ENCODE measurements at places on chromosomes 2 and 18.
A peak's percentile ranks its signal among the peaks of the same experiment; 100 is the strongest.

DNA sequence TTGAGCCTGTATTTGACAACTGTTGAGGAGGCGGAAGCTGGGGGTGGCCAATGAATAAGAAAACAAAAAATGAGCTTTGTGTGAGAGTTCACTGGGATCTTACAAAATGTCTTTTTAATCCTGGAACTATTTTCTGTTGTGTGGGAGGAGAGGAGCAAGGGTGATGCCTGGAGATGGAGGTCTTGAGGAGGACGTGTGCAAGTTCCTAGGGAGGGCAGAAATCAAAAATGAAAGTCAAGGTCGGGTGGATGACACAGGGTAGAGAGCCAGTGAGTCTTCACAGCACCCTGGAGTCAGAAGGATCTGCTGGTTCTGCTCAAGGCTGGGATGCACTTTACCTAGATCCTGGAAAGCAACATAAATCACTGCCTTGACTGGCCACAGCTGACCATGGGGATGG is 180.3 kb upstream of the PKDCC start:
- DNase-seq = no peak

DNA sequence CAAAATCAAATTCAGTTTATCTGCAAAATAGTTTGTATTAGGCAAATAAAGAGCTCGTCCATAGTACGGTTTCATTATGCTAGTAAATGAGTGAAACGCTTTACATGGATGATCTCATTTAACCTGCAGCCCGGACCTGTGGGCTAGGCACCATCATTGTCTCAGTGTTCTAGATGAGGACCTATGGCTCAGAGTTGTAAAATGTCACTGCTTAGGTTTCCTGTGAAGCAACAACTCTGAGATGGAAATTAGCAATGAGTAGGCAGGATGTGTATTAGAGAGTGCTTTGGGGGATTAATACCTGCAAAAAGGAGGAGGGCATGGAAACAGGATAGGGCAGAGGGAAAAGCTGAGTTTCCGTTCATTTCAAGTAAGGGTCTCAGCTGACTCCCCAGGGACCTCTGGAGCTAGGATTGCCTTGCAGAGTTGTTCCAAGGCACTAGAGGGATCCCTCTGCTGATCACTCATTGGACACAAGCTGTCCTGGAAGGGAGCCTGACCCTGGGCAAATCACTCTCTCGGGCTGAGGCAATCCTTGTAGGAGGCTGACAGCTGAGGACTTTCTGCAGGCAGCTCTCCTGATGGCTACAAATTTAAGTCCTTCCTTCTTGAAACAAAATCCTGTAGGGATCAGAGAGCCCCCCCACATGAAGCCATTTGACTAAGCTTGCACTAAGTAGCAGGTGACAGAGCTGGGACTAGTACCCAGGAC is 58.8 kb upstream of the SIX2 start:
- DNase-seq = no peak

- DNase-seq = no peak
Observed at GRCh38 chr2:133437492-133437891, 130.8 kb downstream of the NCKAP5 start.

DNA sequence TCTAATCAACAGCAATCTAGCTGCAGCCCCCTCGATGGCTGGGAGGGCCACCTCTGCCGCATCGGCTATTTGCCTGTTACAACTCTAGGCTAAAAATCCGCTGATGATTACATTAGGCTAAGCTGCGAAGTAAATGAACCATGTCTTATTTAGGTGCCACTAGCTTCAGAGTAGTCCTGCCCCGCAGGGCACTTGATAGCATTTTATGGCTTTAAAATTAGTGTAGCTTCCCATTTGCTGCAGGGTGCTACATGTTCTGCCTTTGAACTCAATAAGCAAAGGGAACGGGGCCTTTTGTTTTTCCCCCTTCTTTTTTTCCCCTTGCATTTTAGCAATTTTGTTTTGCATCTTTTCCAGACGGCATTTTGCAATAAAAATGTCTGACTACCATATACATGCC is 270.2 kb downstream of the GBX2 start:
- no peak for DNase-seq

- no peak for DNase-seq
Observed at GRCh38 chr2:236935083-236935482, 150.6 kb upstream of the COPS8 start.

GRCh38 chr18:46696268-46696667 is 39.2 kb upstream of the LOXHD1 start:
- DNase-seq = no peak

DNA sequence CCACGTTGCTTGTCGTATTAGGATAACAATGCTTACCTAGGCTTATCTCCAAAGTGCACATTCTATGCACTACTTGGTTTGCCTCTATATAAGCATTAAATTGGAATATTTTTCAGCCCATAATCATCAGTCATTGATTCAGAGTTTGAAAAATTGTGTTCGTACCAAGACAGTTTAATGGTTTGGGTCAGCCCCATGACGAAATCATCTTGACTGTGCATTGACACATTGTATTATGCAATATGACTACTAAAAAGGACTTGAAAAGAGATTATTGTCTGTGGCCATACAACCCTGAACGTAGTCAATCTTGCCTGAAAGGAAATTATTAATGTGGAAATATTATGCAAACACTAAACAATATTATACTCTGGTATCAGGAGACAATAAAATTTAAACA is 141.3 kb downstream of the EML6 start:
- DNase-seq = no peak

GRCh38 chr2:108594982-108595464 is 60.8 kb downstream of the LIMS1 start:
- no peak for DNase-seq

DNA sequence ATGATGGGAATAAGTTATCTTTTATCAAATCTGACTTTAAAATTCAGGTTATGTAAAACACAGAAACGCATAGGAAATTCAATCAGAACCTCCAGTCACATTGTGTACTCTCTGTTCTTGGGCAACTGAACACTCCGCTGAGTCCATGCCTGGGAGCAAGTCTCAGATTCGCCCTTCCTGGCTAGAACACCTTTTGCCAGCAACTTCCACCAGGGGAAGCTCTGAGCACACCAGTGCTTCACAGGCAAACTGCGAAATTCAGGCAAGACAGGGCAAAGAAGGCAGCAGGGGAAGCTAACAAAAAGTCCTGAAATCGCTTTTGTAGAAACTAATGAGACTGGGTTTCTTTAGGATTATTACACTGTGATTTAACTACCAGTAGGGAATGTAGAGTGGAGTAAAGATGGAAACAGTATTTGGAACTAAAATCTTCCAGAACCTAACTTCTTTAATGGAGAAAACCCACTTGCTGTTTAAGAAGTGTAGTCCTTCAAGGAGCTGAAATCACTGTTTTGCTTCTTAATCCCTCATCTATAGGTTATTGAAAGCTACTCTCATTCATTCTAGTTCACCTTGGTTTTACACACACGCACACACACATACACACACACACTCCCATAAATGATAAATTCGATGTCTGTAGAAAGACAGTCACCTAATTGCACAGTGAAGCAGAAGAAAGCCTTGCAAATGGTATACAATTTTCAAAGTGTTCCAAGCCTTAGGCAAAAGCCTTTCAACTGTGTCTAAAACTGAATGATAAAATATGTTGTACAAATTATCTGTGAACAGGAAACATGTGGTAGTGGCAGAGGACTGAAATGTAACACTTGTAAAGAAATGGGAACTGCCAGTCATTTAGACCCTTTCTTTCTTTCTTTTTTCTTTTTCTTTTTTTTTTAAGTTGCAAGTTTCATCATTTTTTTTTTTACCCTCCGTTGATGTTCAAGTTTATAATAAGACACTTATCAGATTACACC is 214.5 kb downstream of the TMEM182 start:
- no peak for DNase-seq

DNA sequence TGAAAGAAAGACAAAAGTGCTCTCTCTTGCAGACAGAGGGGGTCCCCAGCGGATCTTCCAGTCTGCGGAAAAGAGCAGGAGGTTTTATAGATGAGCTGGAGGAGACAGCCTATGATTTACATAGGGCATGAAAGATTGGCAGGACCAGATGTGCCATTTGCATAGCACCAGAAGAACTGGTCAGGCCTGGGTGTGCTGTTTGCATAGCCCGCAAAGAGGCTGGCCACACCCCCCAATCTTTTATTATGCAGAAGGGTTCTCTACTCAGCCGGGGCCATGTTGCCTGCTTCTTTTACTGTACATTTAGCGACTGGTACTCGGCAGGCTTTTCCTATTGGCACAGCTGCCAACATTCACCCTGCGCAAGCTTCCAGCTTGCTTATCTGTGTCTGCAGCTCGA is 317.6 kb downstream of the GALR1 start:
- DNase-seq = no peak

- DNase-seq = no peak
Observed at GRCh38 chr2:55204536-55204935, 27.6 kb downstream of the CLHC1 start.

DNA sequence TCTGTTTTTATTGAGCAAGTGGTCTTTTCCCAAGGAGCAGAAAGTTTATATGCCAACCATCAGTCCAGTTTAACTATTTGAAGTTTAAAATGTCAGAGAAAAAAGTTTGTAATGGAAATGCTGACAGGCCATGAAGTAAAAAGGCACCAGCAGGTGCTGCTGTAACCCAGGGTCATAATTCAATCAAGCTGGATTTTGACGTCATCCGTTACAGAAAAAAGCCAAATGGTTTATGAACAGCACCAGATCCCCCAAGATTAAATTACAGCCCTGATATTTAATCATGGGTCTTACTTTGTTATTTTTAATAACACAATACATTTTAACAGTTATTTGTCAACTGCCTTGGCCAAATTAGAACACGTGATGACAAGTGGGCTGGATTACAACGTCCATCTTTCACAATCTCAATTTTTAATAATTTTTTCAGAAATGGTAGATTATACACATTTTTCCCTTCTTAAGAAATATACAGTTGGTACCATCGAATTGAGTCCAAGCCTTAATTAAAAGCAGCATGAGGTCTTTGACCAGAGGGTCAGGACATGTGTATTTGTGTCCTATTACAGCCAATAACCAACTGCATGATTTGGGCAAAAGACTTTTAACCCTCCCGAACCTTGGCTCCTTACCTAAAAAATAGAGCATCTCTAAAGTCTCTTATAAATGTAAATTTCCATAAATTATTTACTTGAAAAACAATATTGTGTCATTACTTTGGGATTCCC is 10.0 kb downstream of the TCF4 start:
- DNase-seq = no peak

DNA sequence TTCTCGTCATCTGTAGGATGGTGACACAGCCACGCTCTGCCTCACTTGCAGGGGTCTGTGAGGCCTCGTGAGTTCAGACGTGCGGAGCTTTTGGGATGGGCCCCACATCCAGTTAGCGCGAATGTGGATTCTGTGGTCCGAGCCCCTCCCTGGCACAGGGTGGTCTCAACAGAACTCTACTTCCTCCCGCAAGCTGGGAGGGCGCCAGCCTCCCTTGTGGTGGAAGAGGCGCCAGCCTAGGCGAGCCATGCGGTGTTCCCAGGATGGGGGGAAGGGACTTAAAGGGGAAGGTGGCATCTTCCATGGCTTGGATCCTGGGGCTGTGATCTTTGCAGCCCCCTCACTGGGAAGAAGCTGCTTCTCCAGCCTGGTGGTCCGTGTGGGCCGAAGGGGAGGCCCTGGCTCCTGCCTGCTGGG is 1.4 kb downstream of the SNORC start:
- DNase-seq = no peak

GRCh38 chr2:226403369-226403768 is 396.3 kb downstream of the IRS1 start:
- DNase-seq = no peak

DNA sequence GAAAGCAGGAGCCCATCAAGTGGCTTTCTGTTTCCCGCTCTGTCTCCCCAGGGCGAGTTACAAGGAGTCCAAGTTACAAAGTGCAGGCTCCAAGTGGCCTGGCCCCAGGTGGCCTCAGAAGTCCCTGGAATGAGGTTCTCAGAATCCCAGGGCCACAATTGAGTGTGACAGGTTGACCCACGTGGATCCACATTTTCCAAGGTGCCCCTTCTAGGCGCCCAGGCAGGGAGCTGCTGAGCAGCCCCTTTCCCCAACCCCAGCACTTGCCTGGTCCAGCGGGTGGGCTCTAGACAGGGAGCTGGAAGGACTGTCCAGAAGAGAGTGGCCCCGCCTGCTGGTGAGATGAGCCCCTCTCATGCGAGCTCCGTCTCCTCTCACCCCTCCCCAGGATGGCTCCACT is 253.4 kb downstream of the CYP26B1 start:
- no peak for DNase-seq

GRCh38 chr2:15412779-15413178 is 148.4 kb downstream of the NBAS start:
- DNase-seq = no peak

GRCh38 chr2:86284401-86284841 is 53.0 kb downstream of the REEP1 start:
- no peak for DNase-seq

DNA sequence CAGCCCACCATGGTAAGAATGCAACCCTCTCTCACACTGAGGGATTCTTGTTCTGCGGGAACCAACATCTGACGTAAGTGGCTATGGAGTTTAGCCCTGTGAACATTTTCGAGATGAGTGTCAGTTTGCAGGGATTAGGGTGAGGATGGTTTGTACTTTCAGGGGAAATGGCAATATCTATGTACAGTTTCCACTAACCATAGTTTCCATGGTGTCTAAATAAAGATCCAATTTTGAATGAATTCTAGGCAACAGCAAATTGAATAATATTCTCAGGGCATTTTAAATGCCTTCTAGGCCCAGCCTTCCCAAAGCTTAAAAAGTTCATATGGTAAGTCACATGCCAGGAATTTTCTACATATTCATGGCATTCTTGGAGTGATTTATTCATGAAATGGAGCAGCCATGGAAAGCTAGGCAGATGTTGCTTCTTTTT is 105.4 kb upstream of the MMADHC start:
- no peak for DNase-seq

- DNase-seq = no peak
Observed at GRCh38 chr2:212843409-212844199, 305.0 kb upstream of the ERBB4 start.

GRCh38 chr18:65721619-65722018 is 29.2 kb upstream of the CDH7 start:
- no peak for DNase-seq

DNA sequence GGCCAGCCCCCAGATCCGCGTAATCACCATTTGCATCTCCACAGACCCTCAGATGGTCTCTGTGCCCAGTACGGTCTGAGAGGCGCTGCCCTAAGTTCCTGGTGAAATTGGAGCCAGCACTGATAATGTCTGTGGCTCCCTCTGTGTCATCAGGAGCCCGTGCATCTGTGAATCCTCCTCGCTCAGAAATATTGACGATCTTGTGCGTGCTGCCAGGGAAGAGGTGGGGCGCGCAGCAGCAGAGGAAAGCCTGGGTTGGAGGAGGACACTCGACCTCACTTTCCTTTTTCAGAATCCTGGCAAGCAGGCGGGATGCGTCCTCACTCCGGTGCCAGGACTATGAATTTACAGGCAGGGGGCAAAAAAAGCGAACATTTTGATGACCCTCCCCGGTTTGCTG is 686.1 kb upstream of the SALL3 start:
- no peak for DNase-seq

DNA sequence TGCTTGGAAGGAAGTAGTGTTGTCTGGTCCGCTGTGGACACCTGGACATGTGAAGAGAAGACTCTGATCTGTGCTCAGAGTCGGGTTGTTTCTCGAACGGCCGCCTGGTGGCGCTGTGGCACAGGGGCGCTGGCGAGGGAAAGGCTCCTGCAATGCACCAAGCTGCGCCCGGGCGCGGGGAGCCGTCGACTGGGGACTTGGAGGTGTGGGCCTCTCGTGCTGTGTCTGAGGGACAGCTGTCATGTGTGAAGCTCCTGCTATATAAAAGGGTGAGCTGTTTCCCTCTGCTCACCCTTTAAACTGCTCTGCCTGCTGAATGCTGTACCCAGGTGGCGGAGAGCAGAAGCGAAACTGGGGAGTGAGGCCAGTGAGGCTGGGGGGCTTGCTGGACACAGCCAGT is 44.0 kb downstream of the GNAL start:
- DNase-seq = peak; percentile 48

GRCh38 chr2:226409134-226409533 is 390.5 kb downstream of the IRS1 start:
- no peak for DNase-seq
